ENCODE measurements at places on chromosomes 5 and 9.

DNA sequence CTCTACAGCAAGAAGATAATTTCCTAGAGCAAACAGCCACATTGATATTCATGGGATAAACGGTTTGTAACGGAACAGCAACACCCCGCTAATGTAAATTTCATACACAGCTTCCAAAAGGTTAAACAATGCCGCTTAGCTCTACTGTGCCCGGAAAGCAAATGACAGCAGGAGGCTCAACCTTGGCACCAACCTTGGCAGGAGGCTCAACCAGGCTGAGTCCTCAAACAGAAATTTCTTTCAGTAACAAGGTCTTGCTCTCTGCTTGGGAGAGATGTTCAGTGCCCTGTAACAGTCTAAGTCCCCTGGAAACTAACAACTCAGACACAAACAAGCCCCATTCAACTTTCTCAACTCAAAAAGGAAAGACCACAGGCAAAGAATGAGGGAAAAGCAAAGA lies 11.1 kb upstream of the PPP1R2B start:
- DNase-seq = no peak

- peak; percentile 63 for DNase-seq
Measured at GRCh38 chr5:143066556-143067281, 296.5 kb downstream of the ARHGAP26 start.

- DNase-seq = peak; percentile 63
Measured at GRCh38 chr9:136085815-136086212, 9.3 kb downstream of the NACC2 start.

DNA sequence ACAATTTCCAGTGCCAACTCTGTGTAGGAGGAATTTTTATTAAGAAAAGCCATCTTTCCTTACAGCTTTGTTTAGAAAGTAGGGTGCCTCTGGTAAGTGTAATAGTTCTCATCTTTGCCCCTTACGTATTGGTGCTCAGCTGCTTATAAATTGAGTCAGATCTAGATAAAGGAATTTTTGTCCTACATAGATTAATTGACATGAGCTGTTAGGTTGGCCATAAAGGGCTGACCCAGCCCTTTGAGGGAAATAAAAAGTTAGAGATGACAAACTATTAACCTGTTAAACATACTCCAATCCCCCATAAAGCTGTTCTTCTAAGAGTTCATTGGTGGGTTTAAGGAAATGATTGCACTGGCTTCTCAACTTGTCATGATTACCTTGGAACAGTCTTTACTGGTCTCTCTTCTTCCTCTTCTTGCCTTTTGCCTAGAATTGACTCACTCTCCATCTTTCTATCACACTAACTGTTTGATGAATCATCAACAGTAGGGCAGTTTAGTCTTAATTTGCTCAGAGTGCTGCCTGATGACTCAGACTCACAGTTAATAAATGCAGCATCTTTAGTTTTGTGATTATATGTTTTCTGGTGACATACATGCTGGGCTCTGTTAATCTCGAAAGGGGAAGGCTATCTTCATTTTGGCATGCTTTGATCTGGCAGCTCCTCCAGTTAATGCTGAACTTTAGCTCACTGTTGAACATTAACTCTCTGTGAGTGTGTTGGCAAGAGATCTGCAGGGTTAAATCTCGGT lies 51.7 kb downstream of the ARHGAP26 start:
- no peak for DNase-seq

DNA sequence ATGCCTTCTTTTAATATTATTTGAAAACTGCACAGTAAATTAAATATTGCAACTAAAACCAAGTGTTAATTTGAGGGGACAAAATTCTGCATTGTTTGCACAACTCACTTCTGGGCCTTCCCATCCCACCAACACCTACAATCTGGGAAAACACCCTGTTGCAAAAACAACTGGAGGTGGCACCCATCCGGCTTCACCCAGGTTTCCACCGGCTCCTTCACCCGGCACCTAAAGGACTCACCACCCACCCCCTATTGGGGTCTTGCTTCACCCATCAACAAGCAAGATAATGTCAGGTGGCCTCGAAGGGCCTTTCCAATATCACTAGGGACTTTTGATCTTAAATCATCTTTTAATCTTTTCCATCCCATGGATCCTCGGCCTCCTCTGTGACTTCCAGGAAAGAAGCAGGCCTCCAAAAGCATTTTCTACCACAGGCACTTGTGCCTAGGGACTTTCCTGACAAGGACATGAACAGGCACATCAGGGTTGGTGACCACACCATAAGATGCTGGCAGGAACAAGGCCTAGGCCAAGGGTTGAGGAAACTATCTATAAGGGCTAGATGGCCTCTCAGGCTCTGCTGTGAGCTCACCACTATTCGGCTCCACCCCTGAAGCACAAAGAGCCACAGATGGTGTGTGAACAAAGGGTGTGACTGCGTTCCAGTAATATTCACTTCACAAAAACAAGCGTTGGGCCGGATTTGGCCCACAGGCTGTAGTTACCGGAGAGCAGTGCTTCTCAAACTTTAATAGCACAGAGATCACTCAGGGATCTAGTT lies 205.1 kb downstream of the AUH start:
- no peak for DNase-seq

DNA sequence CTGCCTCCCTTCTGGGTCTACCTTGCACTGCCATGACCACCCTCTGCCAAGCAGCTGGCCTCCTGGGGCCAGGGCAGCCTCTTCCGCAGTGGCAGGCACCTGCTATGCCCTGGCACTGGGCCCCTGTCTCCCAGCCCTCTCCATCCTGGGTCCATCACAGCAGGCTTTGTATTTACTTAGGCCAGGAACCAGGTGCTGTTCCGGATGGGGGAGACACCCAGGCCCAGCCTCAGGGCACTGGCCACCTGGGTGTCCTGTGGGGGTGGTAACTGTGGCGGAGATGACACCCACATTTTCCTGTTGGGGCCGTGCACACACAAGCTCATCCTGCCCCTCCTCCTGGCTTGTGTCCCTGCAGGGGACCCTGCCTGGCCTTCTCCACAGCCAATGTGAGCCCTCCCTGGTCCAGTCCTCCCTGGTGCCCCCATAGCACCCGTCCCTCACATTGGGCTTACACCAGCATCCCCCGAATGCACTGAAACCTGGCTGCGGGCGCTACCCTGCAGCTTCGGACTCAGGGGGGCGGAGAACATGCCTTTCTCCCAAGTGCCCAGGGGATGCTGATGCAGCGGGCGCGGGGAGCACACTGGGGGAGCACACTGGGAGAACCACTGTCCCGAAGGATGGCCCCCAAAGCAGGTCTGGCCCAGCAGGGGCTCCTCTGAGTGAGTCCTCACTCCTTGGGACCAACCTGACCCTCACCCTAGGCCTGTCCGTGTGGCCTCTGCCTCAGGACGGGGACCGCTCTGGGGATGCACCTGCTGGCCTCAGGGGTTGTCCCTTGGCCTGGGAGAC lies 17.9 kb downstream of the FAM163B start:
- DNase-seq = no peak

DNA sequence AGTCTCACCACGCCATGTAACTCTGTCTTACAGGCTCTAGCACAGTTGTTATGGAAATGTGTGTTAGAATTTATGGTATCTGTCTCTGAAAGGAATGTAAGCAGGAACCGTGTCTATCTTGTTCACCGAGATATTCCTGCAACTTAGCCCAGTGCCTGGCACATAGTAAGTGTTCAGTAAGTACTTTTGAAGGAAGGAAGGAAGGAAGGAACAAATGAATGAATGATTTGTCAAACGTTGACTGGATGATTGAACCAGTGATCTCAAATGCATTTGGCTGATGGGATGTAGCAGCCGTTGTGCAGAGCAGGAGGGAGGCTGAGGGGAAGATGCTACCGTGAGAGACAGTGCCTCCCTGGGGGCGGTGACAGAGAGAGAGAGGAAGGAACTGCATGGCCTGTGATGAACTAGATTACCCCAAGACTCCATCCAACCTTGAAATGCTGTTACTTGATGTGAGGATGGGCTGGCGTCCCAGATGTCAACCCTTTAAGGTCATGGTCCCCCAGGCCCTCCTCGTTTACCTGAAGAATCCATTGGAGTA lies 47.5 kb upstream of the PPARGC1B start:
- DNase-seq = no peak

GRCh38 chr5:137119321-137119720 lies 379.8 kb downstream of the SPOCK1 start:
- DNase-seq = no peak

DNA sequence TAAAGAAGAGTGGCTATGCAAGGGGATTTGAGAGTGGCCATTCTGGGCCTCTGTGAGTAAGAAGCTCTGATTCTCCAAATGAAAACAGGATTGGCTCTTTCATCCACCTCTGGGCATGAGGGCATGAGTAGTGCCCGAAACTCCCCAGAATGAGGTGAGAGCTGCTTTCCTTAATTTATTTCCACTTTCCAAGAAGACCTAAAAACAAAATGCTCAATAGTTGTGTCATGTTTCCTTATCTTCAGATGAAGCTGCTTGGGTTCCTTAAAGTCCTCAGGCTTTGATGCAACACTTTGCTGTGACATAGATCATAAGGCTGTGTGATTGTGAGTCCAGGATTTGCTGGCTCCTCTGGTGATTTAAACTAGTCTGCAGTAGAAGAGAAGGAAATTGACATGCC lies 3.1 kb upstream of the ZCCHC10 start:
- no peak for DNase-seq

- DNase-seq = no peak
Measured at GRCh38 chr9:136287960-136288753, 15.7 kb downstream of the CCDC187 start.

GRCh38 chr5:142873831-142874230 lies 103.7 kb downstream of the ARHGAP26 start:
- DNase-seq = no peak

- no peak for DNase-seq
Measured at GRCh38 chr5:89268460-89268859, 385.5 kb upstream of the MEF2C start.

DNA sequence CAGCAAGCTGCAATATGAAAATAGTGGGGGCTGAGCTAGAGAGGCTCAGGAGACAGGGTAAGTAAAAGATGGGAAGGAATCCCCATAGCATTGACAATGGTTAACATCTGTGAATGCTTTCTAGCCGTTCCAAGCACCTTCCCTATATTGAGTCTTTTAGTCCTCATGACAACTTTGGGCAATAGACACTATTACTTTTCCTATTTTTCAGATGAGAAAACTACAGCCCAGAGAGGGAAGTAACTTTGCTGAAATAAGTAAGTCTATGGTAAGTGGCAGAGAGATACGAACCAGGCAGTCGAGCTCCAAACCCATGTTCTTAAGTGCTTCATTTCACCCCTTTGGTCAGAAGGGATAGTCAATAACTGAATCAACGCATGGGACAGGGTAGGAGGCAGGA lies 94.5 kb downstream of the COL23A1 start:
- no peak for DNase-seq

- DNase-seq = no peak
Measured at GRCh38 chr5:87390075-87390474, 22.7 kb downstream of the CCNH start.

DNA sequence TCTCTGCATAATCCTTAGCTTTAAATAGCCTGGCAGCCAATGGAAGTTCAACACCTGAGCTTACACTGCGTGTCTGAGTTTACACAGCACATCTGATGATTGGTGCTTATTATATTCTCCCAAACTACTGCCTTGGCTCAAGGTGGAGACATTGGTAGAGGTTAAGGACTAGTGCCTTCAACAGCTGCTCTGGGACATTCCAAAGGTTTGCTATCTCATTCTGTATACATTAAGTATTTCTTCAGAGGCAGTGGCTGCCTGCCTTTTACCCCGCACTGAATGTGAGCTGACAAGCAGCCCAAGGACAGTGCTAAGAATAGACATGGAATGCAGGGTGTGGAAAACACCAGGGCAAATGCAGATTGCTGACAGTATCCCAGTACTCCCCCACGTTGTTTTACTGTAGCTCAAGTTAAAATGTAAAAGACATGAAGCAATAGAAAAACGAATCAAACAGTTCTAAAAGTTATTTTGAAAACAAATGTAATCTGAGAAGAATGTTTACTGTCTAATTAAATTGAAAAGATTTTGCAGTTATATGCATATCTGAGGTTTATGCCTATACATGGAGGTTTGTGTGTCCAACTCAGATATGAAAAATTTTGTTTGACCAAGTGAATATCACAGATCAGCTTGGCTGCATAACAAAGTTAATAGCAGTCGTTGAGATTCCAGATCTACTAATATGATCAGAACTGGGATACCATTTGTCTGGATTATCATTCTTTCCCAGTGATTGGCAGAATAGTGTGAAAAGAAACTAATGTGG lies 1.8 kb downstream of the HSPB3 start:
- DNase-seq = peak; percentile 65

GRCh38 chr5:10077791-10078545 lies 171.7 kb downstream of the ATPSCKMT start:
- DNase-seq = no peak

DNA sequence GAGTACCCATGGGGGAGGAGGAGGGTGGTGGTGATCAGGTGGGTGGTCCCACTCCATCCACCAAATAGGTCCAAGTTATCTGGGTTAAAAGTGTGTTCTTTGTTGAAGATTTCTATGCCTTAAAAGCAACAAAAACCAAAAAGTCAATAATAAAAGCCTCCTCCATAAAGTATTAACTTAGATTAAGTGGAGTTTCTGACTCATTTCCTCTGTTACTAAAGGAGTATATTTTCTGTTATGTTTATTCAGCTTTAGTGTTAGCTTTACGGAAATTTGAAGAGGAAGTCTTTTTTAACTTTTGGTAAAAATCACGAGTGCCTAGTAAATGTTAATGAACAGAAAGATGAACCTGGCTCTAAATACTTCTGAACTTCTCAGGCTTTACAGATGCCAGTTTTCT lies 17.8 kb downstream of the FBXO38 start:
- no peak for DNase-seq

DNA sequence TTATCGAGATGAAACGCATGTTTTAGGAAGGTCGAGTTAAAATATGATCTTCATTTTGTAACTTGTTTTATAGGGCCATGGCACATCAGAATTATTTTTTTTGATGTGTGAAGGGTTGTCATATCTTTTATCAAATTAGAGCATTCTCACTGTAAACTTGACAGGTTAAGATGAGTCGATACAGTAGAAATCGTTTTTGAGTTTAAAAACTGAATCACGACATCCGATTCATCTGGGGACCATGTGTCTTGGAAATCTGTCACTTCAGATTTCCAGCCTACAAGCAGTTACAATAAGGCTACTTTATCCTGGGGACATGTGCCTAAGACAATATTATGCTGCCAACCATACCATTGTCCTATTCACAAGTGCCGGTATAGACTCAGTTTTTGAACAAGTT lies 136.2 kb downstream of the ALDH1A1 start:
- no peak for DNase-seq

DNA sequence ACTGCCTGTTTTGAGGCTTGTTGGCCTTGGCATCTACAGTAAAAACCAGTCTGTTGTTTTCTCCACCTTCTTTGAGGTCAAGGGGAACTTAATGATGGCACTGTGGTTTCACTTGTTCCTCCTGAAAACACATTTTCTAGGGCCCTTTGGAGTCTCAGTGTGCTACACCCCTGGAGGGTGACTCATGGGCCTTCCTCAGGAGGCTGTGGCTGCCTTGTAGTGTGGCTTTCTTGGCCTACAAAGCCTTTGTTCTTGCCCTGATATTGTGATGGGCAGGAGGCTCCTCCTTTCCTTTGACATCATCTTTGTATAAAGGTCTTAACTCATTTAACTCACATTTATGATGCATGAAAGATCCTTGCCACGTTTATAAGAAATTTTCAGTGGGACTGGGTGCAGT lies 56.3 kb upstream of the GPBP1 start:
- no peak for DNase-seq
